ENCODE measurements at places on chromosomes 16 and 17.

GRCh38 chr17:65916425-65916824 is 275.5 kb downstream of the CEP112 start:
- ATAC-seq, result no peak

DNA sequence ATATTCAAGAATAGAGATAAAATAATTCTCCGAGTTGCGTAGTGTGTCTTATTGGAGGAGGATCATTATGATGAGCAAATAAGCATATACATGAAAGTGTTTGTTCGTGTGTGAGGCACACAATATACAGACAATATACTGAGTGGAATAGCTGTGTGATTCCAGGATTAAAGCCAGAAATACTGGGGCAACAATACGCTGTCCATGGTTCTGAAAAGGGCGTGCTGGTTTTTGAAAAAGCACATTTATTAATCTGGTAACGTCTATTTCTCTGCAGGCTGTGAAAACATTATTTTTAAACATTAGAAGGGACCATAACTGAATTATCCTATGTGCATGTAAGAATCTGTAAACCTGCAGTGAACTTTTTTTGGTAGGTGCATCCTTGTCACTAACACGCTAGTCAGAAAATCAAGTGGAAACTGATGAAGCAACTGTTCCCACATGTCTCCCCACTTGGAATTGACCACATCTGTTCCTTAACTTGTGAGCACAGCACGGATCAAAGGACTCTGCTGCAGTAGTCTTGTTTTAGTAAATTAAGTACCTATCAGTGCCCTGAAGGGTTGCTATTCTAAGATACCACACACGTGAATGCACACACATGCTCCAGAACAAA is 346.0 kb downstream of the GRIN2A start:
- ATAC-seq, result no peak

- no peak for ATAC-seq
Measured at GRCh38 chr17:16417896-16418684, 2.7 kb downstream of the TRPV2 start.

DNA sequence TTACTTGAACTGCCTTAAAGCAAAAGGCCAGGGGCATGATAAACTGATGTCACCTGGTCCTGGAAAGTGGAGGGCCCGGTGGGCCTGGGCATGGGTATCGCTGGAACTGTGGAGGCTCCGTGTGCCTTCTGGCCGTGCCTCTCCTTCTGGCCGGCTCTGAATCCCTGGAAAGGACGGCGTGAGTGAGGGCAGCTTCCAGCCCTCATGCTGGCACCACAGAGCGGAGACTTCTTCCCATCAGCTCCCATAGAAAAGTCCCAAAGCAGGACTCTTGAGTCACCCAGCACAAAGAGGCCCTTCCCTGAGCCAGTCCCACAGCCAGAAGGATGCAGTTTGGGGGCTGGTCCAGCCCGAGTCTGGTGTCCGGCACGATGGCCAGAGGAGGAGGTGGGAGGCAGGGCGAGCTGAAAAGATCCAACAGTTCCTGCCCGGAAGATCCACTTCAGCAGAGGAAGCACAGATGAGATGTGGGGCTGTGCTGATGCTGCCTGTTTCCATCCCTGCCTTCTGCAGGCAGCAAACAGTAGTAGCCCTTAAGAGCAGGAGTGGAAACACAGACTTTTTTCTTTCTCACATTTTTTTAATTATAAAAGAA is 7.8 kb downstream of the GAA start:
- ATAC-seq, result no peak

GRCh38 chr16:68704232-68704867 is 32.7 kb upstream of the CDH1 start:
- ATAC-seq, result peak; percentile 71

- no peak for ATAC-seq
Measured at GRCh38 chr17:49209061-49209571, 1.3 kb downstream of the GNGT2 start.

GRCh38 chr16:4618645-4619418 is 4.1 kb upstream of the UBALD1 start:
- ATAC-seq, result no peak

All from activated CD4-positive, CD25-positive, alpha-beta regulatory T cell treated with anti-CD3 and anti-CD28 coated beads, Interleukin-2, amount 50 U/mL, for 24 hours (primary cell).